AG09319 (cell line): ENCODE measurements at places on chromosomes 3 and 15.

DNA sequence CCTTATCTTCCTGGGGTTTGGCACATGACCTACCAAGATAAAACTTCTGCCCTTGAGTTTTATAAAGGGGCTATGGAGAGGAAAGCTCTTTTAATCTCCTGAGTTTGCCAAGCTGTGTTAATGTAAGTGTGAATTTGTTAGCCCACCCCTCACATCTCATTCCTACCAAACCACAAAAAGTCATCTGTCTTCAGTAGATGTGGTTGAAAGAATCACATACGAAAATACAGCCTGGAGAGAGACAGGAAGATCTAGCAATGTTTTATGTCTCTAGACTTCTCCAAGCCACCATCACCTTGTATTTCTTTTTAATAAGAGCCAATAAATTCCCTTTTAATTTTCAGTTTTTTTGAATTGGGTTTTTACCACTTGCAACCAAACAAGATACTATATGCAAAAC lies 68.9 kb upstream of the ZNF280D start:
- DNase-seq = no peak

- DNase-seq = no peak
These were observed 1.1 kb upstream of the HHATL start for GRCh38 chr3:42703695-42704025.

DNA sequence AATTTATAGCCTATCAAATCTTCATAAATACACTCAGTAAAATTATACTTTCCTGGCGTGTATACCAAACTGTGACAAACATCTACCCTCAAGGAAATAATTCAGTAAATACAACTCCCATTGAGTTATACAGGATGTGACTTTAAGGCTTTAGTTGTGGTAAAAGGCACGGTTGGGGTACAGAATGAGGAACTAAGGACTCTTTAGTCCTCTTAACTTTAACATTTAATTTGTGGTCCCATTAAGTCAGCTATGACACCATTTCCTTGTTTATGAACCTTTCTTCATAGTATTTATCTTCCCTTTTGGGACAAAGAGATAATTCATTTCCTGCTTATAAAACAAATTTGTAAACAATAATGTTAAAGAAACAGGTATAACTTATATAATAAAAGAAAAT lies 30.2 kb downstream of the IFT80 start:
- no peak for DNase-seq

GRCh38 chr15:31758126-31758525 lies 272.2 kb upstream of the CHRNA7 start:
- DNase-seq = no peak
